ENCODE measurements at places on chromosomes 2 and 18. TPM values are rescaled to one million over a fixed set of nuclear protein-coding genes. Genes with fewer than 3 reads are reported as not detected.
A peak's percentile ranks its signal among the peaks of the same experiment; 100 is the strongest.

DNA sequence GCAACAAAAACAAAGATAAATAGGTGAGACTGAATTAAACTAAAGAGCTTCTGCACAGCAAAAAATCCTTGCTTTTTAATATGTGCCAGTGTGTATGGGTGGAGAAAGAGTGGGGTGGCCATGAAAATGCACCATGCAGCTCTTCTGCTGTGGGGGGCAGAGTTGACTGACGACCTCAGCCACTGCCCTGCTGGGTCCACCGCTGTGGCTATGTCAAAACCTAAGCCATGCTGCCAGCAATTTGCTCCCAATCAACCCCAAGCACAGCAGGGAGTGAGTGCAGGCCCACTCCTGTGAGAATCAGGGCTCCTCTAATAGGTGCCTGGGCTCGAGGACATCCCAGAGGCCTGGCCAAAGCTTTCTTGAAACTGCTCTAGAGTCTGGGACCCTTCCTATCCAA is 235.6 kb upstream of the RBBP8 start:
- DNase-seq = no peak

DNA sequence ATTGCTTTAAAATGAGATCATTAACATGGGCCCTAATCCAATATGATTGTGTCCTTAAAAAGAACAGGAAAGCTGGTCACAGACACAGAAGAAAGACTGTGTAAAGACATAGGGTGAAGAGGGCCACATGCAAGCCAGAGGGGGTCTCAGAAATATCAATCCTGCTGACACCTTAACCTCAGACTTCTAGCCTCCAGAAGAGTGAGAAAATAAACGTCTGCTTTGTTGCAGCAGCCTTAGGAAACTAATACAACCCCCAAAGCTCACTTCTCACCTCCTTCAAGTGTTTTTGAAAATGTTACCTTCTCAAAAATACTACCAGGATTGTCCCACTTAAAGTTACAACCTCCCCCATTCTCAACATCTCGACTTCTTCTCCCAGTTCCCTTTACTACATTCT is 39.8 kb upstream of the SESTD1 start:
- DNase-seq = no peak

DNA sequence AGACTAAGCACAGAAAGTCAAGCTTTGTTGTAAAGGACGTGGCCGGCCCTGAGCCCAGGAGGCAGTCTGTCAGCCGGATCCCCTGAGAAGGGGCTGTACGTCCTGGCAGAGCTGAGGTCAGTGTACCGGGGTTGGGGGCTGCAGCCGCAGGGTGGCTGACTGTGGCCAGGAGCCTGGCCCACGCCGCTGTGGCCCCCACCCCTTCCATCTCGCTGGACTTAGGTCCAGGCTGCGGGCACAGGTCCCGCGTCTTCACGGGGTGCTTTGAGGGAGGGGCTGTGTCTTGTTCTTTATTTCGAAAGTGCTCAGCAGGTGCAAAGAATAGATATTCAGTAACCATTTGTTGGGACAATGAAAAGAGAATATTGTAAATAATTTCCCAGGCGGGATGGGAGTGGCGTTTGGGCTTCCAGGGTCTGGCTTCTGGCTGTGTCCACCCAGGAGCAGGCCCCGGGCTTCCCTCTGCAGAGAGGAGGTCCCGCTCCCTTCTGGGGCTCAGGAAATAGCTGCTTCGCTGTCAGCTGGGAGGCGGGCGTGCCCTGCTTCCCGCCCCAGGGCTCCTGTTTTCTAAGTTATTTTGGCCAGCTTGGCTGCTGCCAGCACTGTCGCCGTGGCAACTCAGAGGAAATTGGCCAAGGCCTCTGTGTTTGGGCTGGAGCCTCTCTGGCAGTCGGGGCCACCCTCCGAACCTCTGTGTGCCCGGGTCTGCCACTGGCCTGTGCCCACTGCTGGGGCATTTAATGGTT is 7.4 kb downstream of the NFATC1 start:
- peak; percentile 42 for DNase-seq

- no peak for DNase-seq
Observed at GRCh38 chr18:26255695-26256622, 29.7 kb downstream of the TAF4B start.

- DNase-seq = no peak
Observed at GRCh38 chr2:64348386-64349130, 105.4 kb upstream of the LGALSL start.

GRCh38 chr2:85430752-85431569 is 12.4 kb downstream of the SH2D6 start:
- no peak for DNase-seq

DNA sequence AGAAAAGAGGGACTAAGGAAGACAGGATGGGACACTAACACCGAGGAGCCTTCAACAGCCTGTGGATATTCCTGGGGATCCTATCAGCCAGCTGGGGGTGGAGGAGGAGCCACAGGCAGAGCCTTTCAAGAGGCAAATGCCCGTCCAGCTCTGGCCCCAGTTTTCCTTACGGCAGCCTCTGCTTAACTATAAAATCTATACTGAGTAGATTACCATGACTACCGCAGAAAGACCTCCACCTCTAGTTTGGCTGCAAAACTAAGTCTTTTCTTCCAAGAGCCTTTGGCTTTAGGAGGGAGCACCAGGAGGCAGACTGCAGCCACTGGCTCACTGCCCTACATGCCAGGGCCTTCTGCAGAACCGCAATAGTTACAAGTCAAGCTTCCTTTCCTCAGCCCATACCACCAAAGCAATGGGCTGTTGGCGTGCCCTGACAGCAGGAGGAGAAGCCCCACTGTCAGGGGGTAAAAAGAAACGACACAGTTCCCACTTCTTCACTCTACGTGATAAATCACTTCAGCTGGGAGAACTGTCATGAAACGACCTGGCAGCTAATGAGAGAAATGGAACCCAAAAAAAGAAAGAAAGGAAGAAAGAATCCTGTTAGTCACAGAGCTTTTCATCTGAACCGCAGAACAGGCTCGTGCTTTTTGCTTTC is 25.1 kb upstream of the CREB1 start:
- DNase-seq = no peak

GRCh38 chr2:29449499-29449898 is 334.3 kb downstream of the CLIP4 start:
- no peak for DNase-seq

The SGPP2 gene
- 2.7 TPM for total RNA-seq

The PAIP2B gene
- total RNA-seq = 1.8 TPM

The OTX1 gene
- total RNA-seq = 0.08 TPM

Measured in activated CD4-positive, alpha-beta memory T cell treated with anti-CD3 and anti-CD28 coated beads, Interleukin-2, amount 10 ng/mL, durations not matched to agents 7 days and 5 days (primary cell).